ENCODE measurements at places on chromosomes 13 and 19.

- no peak for DNase-seq
Measured at GRCh38 chr13:33349986-33350826, 64.7 kb upstream of the STARD13 start.

- no peak for DNase-seq
Measured at GRCh38 chr13:50453188-50453587, 390.3 kb downstream of the DLEU7 start.

GRCh38 chr13:33723772-33724435 is 94.0 kb upstream of the RFC3 start:
- DNase-seq, result peak; percentile 56

DNA sequence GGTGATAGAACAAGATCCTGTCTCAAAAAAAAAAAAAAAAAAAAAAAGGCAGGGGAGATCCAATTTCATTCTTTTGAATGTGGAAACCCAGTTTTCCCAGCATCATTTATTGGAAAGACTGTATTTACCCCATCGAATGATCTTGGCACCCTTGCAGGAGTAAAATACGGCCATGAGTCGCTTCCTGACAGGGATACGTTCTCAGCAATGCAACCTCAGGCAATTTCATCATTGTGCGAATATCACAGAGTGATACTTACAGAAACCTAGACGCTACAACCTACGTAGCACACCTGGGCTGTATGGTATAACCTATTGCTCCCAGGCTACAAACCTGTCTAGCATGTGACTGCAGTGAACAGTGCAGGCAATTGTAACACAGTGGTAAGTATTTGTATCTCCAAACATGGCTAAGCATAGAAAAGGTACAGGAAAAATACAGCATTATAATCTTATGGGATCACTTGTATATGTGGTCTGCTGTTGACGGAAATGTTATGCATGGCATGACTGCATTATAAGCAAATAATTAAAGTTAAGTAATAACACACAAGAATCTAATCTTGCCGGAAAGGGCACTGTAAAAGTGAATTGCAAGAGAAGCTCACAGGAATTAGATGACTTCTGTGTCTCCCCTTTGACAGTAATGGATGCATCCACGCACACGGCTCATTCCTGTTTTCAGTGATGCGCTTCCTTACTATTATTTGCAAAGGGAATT is 24.1 kb downstream of the RFX2 start:
- DNase-seq, result no peak

GRCh38 chr13:88919970-88920628 is 1248.9 kb downstream of the SLITRK5 start:
- DNase-seq, result no peak

DNA sequence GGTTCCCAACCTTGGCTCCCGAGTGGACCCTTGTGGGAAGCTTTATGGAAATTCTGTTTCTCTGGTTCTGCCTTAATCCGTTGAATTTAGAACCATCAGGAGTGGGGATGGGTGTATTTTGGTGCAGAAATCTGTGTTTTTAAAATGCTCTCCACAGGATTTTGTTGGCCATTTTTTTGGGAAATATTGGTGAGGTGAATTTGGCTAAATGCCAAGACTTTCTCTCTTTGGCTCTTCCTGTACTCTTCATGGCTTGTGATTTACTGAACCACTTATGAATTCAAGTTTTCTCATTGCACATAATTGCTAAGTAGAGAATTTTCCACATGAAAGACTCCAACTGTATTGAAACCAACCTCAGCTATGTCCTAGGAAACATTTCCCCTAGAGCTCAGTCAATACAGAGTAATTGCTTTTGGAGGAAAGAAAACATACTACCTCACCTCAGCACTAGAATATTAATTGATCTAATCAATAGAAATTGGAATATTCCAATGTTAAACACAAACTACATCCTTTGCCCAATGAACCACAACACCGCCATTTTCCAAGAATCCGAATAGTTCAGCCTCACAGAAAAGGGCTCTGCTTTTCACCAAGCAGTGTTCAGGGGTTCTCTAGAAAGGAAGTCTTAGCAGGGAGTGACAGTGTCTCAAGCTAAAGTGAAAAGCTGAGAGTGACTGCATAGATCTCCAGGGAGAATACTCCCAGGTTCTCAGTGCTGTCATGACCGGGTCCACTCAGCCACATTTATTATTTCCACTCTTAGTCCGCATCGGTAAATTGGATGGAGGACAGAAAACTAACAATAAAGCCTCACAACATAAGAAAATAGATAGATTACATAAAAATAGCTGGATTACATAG is 60.3 kb downstream of the ERCC5 start:
- DNase-seq, result no peak

DNA sequence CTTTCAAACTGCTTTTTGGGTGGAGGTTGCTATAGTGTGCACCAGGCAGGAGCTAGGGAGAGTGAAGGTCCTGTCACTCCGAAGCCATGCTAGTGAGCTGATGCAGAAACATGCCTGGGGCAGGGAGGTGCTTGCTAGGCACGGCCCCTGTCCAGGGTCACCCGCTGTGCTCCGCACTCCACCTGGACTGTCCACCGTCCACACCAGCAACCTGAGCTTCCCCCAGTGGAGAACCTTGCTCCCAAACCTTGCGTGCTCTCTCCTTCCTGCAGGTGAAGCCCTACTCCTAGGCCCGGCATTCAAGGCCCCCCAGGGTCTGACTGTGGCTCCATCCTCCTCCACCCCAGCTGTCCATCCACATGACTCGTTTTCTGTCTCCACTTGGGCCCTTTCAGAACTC is 12.3 kb downstream of the SLC15A1 start:
- no peak for DNase-seq

DNA sequence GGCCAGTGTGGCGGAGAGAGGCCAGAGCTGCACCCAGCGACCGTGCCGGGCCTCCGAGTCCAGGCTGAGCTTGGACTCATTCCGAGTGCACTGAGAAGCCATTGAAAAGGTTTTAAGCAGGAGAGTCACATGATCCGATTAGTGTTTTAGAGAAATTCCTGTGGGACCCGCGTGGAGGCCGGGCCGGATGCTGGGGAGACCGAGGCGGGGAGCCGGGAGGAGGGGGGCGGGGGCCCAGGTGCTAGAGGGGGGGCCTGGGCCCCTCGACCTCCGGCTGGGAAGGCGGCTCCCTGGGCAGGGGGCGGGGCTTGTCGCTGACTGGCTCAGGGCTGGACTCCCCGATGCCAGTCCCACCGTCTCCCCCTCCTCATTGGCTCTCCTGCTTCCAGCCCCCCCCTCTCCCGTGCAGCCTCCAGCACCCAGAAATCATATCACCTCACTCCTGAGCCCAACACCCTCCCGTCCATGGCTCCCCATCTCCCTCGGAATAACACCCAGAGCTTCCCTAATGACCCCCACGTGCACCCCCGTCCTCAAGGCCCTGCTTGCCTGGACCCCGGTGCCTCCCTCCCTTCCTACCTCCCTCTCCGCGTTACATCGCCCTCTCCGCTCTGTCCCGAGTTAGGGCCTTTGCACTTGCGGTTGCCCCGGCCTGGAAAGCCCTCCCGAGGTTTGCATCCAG is 5.2 kb upstream of the ZNF579 start:
- DNase-seq, result no peak

DNA sequence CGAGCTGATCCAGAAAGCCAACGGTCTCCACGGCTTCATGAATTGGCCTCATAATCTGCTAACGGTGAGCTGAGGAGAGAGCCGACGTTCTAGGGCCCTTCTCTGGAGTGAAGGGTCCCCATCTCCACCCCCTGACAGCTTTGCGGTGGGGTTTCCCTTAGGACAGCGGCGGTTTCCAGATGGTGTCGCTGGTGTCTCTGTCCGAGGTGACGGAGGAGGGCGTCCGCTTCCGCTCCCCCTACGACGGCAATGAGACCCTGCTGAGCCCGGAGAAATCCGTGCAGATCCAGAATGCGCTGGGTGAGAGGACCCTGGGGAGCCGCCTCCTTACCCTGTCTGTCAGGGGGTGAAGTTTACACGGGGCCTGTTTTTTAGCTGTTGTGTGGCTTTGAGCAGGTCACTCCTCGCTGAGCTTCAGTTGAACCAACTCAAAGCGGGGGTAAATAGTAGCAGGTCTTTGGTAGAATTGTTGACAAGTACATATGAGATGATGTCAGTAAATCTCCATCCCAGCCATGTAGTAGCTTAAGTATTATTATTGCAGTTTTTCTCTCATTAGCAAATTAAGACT is 801 bp downstream of the QTRT1 start:
- peak; percentile 7 for DNase-seq

GRCh38 chr19:11073568-11073967 is 15.7 kb upstream of the LDLR start:
- DNase-seq, result no peak

DNA sequence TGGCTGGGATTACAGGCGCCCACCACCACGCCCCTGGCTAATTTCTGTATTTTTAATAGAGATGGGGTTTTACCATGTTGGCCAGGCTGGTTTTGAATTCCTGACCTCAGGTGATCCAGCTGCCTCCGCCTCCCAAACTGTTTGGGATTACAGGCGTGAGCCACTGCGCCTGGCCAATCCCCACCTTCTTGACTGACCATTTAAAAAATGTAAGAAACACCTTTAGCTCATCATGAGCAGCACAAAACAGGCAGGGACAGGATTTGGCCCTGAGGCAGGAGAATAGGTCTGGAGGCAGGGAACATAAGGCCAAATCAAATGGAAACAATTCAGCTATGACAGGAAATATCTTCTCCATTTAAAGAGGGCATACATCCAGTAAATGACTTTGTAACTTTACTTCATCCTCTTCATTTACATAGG is 1.4 kb upstream of the MPV17L2 start:
- no peak for DNase-seq

DNA sequence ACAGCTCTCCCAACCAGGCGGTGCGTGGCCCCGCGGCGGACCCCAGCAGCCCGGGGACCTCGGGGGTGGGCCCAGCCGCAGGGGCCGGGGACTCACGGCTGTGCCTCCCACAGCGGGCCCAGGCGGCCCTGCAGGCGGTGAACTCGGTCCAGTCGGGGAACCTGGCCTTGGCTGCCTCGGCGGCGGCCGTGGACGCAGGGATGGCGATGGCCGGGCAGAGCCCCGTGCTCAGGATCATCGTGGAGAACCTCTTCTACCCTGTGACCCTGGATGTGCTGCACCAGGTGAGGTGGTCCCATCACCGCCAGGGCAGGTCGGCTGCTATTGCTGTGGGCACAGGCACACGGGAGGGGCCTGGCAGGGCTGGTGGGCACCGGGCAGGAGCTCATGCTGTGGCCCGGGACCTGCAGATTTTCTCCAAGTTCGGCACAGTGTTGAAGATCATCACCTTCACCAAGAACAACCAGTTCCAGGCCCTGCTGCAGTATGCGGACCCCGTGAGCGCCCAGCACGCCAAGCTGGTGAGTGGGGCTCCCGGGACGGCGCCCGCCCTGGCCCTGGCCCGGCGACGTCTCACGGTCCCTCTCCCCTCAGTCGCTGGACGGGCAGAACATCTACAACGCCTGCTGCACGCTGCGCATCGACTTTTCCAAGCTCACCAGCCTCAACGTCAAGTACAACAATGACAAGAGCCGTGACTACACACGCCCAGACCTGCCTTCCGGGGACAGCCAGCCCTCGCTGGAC is 7.3 kb downstream of the PTBP1 start:
- DNase-seq, result no peak

DNA sequence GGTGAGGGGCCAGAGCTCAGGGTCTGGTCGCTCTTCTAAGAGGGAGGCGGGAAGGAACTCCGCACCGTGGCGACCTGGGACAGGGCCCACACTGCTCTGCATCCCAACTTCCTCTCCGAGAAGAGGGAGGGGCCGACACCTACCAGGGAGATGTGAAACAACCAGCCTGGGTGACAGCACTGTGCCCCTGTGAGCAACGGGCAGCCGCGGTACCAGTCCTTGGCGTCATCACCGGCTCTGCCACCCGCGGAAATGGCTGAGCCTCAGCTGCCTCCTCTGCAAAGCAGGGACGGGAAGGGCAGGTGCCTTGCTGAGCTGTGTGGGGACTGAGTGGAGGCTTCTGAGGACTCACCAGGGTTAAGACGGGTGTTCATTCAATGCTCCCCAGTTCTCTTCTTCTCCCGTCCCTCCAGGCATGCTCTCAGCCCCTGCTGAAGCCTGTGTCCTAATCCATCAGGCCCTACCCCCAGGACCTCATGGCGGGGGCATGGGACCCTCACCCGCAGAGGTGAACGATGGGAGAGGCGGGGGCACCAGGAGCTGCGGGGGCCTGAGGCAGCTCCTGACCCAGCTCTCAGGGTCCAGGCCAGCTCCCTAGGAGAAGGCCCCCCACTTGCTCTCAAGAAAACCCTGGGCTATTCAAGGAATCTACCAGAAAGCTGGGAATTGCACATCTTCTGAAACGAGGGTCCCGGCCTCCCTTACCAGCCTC is 9.3 kb downstream of the ZNF787 start:
- DNase-seq, result no peak

GRCh38 chr19:54523403-54523802 is 20.8 kb downstream of the LAIR2 start:
- no peak for DNase-seq

DNA sequence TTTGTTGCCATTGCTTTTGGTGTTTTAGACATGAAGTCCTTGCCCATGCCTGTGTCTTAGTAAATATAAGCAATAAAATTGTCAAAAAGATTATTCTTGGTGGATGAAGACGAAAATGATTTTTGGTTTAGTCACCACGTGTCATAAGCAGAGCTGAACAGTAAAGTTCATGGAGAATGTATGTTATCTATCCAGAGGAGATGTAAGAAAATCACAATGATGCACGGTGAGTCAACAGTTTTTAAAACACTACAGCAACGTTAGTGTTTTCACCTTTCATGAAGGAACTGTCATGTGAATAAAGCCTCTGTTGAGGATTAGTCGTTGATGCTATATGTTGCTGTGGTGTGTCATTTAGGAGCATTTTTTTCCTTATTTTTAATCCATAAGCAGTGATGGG is 137.6 kb downstream of the GPC6 start:
- DNase-seq, result no peak

GRCh38 chr13:111066544-111066943 is 48.6 kb upstream of the ARHGEF7 start:
- no peak for DNase-seq

GRCh38 chr13:110400786-110401533 is 93.9 kb downstream of the COL4A2 start:
- DNase-seq, result no peak

DNA sequence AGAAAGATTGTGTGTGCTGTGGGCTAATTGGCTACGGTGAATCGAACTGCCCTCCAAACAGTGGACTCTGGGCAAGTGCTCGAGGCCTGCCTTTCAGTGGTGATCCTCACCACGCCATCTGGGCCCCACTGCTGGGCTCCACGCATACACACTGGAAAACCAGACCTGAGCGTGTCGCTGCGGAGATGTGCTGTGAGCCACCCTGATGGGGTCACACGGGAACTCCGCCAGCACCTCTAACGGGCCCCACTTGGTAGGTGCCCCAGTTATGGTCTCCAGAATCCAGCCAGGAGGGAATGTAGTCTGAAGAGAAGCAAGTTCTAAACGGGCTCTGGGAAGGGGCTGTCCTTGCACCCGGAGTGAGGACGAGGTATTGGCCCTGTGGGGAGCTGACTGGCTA is 39.3 kb downstream of the C13orf46 start:
- DNase-seq, result no peak

DNA sequence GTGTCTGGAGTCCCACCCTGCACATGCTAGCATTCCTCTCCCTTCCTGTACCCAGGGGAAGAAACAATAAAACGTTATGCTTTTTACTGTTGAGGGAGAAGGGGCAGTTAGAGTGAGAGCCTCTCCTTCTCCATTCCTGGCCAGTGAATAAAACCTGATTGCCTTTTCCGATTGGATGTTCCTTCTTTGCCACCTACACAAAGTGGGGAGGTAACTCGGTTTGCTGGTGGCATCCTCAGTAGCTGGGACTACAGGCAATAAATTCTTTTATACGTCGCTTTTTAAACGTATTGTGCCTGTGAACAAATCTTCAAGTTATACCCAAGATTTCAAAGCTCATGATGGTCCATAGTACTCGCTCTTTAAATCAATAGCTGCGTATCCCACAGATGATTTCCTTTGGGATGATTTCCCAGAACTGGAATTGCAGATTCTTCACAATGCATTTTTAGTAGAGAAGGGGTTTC is 660 bp upstream of the MVB12A start:
- DNase-seq, result no peak

Measured in NCI-H1105 (cell line).